Lower lobe of right lung (tissue), 2 donors: ENCODE measurements at places on chromosomes 3 and 15. TPM values are rescaled to one million over a fixed set of nuclear protein-coding genes. Genes with fewer than 3 reads are reported as not detected.

Gene LTF
- 53.5 TPM for total RNA-seq

DNA sequence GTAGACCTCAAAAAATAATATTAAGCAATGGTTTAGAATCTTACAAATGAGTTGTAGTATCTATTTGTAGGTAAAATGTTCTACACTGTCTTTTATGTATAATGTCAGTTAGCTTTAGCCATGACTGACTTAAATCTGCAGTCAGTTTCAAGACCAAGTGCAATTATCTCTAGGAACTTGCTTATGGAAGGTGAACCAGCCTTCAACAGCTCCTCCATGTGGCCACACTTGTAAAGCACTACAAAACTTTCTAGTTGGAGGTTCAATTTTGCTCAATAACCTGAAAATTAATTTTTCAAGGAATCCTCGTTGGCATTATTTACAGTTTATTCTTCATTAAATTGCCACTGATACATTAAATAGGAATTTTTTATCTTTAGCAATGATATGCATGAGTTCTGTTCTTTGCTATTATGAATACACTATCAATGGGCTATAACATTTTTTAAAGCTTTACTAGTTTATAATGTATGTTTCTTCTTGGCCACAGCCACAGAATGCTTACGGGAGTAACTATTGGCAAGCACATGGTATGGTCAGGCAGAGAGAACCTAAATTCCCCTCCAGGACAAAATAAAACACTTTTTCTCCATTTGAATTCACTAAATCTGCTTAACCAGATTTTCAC is 315.3 kb upstream of the UBE2E2 start:
- H3K27me3 ChIP-seq: no peaks in the 10 kb centered on the region
- no peak overlapping the region for H3K27ac ChIP-seq
- no peak overlapping the region for H3K4me3 ChIP-seq
- H3K4me1 ChIP-seq: no peaks in the 10 kb centered on the region

GRCh38 chr15:88828791-88829190 is 25.6 kb downstream of the ACAN start:
- no peak for DNase-seq
- H3K4me1 ChIP-seq: no peaks in the 10 kb centered on the region
- no peaks in the 10 kb centered on the region for H3K36me3 ChIP-seq
- H3K4me3 ChIP-seq: no peak overlapping the region

GRCh38 chr3:52446631-52447511 is 2.0 kb upstream of the SEMA3G start:
- peak; percentile 67 for DNase-seq
- H3K4me3 ChIP-seq: no peak overlapping the region
- no peaks in the 10 kb centered on the region for H3K27me3 ChIP-seq
- H3K36me3 ChIP-seq: no peaks in the 10 kb centered on the region

DNA sequence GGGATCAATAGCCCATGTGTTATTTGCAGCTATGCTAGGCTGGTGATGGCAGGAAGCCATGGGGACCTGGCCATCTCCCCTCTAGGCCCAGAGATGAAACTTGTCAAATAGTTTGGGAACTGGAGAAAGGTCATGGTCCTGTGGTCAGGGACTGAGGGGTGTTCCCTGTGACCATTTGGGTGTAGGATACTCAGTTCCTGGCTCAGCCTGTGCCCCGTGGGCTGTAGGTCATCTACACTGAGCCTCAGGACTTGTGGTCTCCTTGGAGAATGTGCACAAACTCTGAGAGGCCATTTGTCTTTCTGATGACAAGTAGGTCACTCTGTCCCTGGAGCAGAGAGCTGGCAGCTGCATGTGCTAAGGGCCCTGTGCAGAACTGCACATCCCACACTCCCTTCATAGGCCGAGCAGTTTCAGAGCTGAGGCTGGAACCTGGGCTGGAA is 17.5 kb downstream of the GASK1A start:
- DNase-seq: no peak
- no peak overlapping the region for H3K4me3 ChIP-seq
- no peaks in the 10 kb centered on the region for H3K36me3 ChIP-seq

Gene HRG
- not detected for total RNA-seq

DNA sequence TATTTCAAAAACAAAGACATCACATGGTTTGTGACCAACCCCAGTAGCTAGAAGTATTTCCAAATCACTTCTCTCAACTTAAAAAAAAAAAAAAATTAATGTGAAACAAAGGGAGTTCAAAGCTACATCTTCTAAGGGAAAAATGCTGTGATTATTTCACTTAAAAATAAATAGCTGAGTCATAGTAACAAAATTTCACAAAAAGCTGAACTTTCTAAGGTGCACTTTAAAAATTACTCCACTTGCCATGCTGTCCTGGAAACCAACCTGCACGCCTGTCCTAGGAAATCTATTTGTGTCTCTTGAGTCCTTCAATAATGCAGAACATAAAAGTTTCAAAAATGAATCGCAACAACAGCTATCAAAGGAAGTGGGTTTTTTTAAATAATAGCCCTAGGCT is 1.8 kb downstream of the ACAP2 start:
- H3K36me3 ChIP-seq: no peaks in the 10 kb centered on the region
- no peaks in the 10 kb centered on the region for H3K27me3 ChIP-seq
- H3K27ac ChIP-seq: peak overlapping the region; percentile 98
- H3K4me3 ChIP-seq: peak overlapping the region; percentile 92
- H3K4me1 ChIP-seq: peaks cover 38% of the 10 kb centered on the region

Gene DUOXA2
- total RNA-seq: not detected

DNA sequence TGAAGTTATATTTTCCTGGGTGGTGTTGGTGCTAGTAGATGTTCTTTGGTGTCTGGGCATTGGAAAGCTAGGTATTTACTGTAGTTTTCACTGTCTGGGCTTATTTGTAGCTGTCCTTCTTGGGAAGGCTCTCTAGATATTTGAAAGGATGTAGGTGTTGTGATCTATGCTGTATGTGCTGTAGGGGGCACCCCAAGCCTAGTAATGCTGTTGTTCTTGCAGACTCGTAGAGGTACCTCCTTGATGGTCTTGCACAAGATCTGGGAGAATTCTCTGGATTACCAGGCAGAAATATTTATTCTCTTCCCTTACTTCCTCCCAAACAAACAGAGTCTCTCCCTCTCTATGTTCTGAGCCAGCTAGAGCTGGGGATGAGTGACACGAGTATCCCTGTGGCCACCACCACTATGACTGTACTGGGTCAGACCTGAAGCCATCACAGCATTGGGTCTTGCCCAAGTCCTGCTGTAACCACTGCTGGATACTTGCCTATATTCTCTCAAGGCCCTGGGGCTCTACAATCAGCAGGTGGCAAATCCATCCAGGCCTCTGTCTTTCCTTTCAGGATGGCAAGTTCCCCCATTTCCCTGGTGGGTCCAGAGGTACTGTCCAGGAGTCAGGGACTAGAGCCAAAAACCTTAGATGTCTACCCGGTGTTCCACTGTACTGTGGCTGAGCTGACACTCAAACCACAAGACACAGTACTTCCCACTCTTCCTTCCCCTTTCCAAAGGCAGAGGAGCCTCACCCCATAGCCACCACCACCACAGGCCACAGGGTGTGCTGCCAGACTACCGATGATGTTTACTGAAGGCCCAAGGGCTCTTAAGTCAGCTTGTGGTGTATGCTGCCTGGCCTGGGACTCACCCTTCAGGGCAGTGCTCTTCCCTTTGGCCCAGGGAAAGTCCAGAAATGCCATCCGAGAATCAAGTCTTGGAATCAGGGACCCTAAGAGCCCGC is 195.2 kb upstream of the DPPA4 start:
- DNase-seq: no peak
- H3K4me1 ChIP-seq: no peaks in the 10 kb centered on the region
- H3K27ac ChIP-seq: no peak overlapping the region
- no peak overlapping the region for H3K4me3 ChIP-seq

GRCh38 chr3:121943431-121943830 is 49.2 kb downstream of the SLC15A2 start:
- no peaks in the 10 kb centered on the region for H3K27me3 ChIP-seq
- H3K4me3 ChIP-seq: no peak overlapping the region

GRCh38 chr3:105140899-105141367 is 225.8 kb upstream of the ALCAM start:
- DNase-seq: no peak
- H3K36me3 ChIP-seq: no peaks in the 10 kb centered on the region
- no peak overlapping the region for H3K27ac ChIP-seq
- H3K4me3 ChIP-seq: no peak overlapping the region
- H3K4me1 ChIP-seq: peaks cover 11% of the 10 kb centered on the region

GRCh38 chr3:138347960-138348753 is at the start of gene MRAS:
Gene MRAS, plus strand, starts transcription at chr3:138348579. Its CDS starts 24,305 bp downstream, at chr3:138372884.
- DNase-seq: peak; percentile 87
- no peaks in the 10 kb centered on the region for H3K36me3 ChIP-seq
- peaks cover 24% of the 10 kb centered on the region for H3K4me1 ChIP-seq
- peak within 1 kb of the TSS; percentile 82 for H3K4me3 ChIP-seq

GRCh38 chr15:87619161-87619960 is 637.2 kb downstream of the NTRK3 start:
- no peaks in the 10 kb centered on the region for H3K4me1 ChIP-seq
- H3K36me3 ChIP-seq: no peaks in the 10 kb centered on the region
- H3K27me3 ChIP-seq: no peaks in the 10 kb centered on the region

Gene KNG1
- total RNA-seq: not detected

Gene GPR176
- 2.4 TPM for total RNA-seq

- H3K4me3 ChIP-seq: no peak overlapping the region
- no peaks in the 10 kb centered on the region for H3K36me3 ChIP-seq
- no peak for DNase-seq
- H3K27me3 ChIP-seq: no peaks in the 10 kb centered on the region
Measured at GRCh38 chr3:76702676-76703075, 337.2 kb upstream of the ROBO2 start.

DNA sequence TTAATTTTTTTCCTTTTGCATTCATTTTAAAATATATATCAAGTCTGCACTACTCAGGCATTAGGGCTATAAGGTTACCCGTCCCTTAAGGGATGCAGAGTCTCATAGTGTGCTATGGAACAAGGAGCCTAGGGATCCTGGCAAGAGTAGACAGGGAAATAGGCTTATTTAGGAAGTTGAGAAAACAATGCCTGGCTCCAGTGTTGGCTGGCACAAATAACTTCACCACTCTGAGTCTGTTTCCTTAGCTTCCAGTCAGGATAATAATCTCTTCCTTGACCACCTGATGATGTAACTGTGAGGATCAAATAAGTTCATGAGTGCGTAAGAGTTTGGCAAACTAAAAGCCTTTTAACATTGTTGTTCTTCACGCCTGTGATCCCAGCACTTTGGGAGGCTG is 540.8 kb upstream of the IL12A start:
- no peaks in the 10 kb centered on the region for H3K27me3 ChIP-seq
- no peak for DNase-seq
- H3K4me1 ChIP-seq: no peaks in the 10 kb centered on the region
- no peaks in the 10 kb centered on the region for H3K36me3 ChIP-seq
- no peak overlapping the region for H3K27ac ChIP-seq
- no peak overlapping the region for H3K4me3 ChIP-seq

DNA sequence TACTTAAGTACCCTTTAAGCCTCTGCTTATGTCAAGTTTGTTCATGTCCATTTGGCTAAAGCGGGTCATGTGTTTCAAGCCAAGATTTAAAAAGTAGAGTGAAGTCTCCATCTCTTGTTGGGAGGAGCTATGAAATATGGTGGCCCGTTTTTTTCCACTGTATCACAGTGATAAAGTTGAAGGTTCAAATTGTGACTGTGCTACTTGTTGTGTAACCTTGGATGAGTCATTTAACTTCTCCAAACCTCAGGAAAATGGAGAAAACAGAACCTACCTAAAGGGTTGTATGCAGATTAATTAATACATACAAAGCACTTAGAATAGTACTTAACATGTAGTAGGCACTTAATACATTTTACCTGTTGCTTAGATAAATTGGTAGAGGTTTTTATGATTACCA is 43.4 kb downstream of the SNAPC5 start:
- H3K36me3 ChIP-seq: peaks cover 10% of the 10 kb centered on the region
- H3K4me1 ChIP-seq: peaks cover 10% of the 10 kb centered on the region
- H3K4me3 ChIP-seq: no peak overlapping the region
- DNase-seq: no peak
- no peaks in the 10 kb centered on the region for H3K27me3 ChIP-seq

- no peaks in the 10 kb centered on the region for H3K36me3 ChIP-seq
- no peaks in the 10 kb centered on the region for H3K4me1 ChIP-seq
- no peak overlapping the region for H3K4me3 ChIP-seq
- H3K27me3 ChIP-seq: peaks cover 5% of the 10 kb centered on the region
Measured at GRCh38 chr3:13728487-13728886, 151.4 kb downstream of the WNT7A start.

- no peak for DNase-seq
- peaks cover 5% of the 10 kb centered on the region for H3K27me3 ChIP-seq
- H3K4me1 ChIP-seq: no peaks in the 10 kb centered on the region
- H3K27ac ChIP-seq: no peak overlapping the region
- H3K36me3 ChIP-seq: no peaks in the 10 kb centered on the region
Measured at GRCh38 chr15:57881361-57881760, 174.8 kb downstream of the POLR2M start.

DNA sequence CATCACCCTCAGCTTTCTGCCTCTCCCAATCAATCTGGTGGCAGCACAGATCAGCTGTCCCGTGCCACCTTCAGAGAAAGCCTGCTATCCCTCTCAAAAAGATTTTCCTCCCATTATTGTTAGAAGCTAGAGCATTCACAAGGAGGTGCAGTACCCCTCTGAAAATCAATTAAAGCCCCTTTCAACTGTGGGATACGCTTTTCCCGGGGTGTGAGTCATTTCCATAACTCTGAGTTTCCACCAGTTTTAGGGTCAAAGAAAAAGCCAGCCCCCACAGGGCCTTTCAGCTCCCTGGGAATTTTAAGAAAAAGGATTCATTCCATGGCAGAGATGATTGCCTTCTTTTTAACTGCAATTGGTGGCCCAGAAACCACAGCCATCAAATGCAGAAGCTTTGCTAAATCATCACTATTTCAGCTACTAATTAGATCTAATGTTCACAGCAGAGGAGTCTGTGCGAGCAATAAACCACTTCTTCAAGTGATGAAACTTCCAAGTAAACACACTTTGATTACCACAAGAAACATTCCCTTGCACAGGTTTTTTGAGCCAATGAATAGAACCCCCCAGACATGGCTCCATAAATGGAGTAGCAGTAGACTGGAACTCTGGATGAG is 270.0 kb upstream of the TPRG1 start:
- H3K27ac ChIP-seq: peak overlapping the region; percentile 44
- H3K4me3 ChIP-seq: no peak overlapping the region
- no peaks in the 10 kb centered on the region for H3K36me3 ChIP-seq

- H3K27ac ChIP-seq: no peak overlapping the region
- no peaks in the 10 kb centered on the region for H3K36me3 ChIP-seq
- H3K27me3 ChIP-seq: no peaks in the 10 kb centered on the region
- no peak for DNase-seq
- peaks cover 5% of the 10 kb centered on the region for H3K4me1 ChIP-seq
Measured at GRCh38 chr3:111720681-111721380, 125.7 kb upstream of the ZBED2 start.

Gene H1-8
- total RNA-seq: not detected

DNA sequence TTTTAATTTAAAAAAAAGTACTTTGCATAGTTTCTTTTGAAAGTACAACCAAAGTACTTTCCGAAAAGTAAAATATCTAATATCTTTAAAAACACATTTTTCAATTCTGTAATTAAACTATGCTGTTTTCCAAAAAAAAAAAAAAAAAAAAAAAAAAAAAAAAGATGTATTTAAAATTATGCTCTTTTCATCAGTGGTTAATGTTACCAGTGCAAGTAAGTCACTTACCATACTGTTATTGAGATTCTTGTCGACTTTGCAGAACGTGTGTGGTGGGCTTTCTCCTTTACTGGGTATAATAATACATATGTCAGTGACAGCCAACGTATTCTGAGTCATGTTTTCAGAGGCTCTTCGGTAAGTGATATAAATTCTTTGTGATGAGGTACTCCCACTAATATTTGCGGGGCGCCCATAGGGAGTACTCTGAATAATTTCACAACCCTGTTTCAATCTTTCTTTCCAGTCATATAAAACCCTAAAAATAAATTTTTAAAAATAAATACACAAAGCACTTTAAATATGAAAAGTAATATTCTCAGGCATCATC is 39.9 kb downstream of the DENND4A start:
- H3K4me1 ChIP-seq: no peaks in the 10 kb centered on the region
- DNase-seq: no peak
- H3K36me3 ChIP-seq: peaks cover 33% of the 10 kb centered on the region
- H3K27me3 ChIP-seq: no peaks in the 10 kb centered on the region
